ENCODE measurements at places on chromosomes 6 and 20.

DNA sequence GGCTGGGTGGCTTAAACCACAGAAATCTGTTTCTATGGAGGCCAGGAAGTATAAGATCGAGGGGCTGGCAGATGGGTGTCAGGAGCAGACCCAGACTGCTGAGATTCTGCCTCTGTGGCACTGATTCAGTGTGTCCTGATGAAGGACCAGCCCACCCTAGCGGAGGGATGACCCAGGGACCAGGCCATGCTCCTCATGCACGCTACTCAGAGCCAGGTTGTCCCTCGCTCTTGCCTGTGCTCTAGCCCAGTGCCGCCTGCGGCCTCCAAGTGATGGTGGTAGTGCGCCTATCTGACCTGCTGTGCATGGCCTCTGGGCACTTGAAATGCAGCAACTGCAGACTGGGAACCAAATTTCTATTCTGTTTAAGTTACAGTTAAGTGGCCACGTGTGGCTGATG, 13.1 kb upstream of the APMAP start:
- DNase-seq = no peak

GRCh38 chr6:119347466-119348095, 2.0 kb downstream of the MAN1A1 start:
- DNase-seq = no peak

DNA sequence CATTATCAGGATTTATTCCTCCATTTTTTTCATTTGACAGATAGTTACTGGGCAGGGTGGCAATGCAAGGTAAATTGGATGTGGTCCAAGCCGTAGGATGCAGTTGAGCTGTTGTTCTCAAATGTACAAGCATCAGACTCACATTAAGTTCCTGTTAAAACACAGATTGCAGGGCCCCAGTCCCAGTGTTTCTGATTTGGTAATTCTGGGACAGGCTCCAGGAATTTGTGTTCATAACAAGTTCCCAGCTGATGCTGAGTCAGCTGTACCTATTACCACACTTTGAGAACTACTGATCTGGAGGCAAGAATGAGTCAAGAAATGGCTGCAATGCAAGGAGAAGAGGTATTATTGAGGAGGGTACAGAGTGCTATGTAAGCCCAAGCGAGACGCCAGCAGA, 11.7 kb downstream of the TMEM244 start:
- no peak for DNase-seq

DNA sequence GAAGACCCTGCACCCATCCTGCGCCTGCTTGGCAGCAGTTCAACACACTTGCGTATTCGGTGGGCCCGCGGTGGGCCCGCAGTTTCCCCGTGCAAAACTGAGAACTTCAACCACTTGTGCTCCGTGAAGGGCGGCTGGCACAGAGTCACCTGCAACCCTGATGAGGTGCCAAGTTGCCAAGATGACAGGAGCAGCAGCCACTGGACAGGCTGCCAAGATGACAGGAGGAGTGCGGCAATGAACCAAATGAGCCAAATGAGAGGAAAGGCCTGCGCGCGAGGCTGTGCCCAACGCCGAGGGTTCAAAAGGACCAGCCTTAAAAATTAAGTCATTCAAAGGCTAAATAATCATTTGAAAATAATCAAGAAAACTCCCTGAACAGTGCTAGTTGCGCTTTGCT, 20.1 kb downstream of the DIDO1 start:
- no peak for DNase-seq

DNA sequence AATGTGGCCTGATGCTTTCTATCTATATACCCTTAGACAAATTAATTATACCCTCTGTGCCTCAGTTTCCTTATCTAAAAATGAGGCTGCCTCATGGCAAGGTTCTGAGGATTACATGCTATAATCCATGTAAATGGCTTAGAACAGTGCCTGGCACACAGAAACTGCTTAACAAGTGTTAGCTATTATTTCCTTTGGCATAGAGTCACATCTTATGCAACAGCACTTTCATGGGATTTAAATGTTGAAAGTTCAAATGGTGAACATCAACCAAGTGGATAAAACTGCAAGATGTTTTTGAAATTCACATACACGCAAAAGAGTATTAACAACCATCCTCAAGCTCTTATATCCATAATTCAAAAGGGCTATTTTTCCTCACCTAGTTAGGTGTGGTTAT, 202.8 kb upstream of the JAG1 start:
- DNase-seq = no peak

Measured in NCI-H1436 (cell line).